ENCODE measurements at places on chromosomes 2 and 18.

GRCh38 chr18:7568426-7568825, 1.3 kb downstream of the PTPRM start:
- no peak for DNase-seq

DNA sequence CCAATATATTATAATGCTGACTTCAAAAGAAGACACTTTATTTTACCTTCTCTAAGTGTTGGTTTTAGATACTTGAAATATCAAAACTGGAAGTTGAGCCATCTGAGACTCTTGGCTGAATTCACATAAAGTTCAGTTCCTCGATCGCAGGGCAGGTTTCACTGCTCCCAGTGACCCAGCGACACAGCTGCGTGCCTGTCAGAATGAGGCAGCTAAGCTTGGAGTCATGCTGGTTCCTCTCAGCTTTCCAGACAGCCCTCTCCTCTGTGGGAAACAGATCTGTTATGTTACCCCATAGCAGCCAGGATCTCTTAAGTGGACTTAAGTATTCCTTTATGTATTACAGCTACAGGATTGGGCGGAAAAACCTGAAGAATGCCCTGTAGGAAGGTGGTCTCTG, 142.8 kb upstream of the ALPP start:
- DNase-seq: no peak

GRCh38 chr2:85806358-85807118, 52.7 kb downstream of the ATOH8 start:
- no peak for DNase-seq

DNA sequence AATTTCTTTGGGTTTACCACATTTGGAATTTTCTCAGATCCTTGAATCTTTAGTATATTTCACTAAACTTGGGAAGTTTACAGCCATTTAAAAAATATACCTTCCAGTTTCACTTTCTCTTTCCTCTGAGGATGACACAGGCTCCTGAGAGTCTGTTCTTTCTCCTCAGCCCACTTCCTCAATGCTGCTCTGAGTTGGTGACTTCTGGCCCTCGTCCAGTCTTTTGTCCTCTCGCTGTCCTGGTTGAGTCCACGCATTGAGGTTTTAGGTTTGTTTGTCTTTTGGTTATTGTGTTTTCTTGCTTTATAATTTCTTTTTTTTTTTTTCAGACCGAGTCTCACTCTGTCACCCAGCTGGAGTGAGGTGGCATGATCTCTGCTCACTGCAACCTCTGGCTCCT, 40.7 kb upstream of the GALR1 start:
- DNase-seq: no peak

- no peak for DNase-seq
Measured at GRCh38 chr2:105383432-105384166, 15.3 kb downstream of the FHL2 start.

DNA sequence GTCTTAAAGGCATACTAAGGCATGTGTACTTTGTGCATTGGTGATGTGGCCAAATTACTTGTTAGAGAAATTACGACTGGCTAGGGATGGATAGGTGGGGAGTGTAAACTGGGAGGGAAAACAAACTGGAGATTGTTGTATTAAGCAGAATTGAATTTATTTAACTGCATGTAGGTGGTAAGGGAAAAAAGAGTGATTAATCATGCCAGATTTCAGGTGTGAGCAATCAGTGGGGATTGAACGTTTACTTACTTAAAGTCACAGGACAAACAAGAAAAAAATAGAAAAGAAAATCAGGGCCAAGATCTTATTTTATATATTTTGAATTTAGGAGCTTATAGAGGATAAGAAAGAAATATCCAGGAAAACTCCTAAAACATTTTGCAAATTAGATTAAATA, 88.6 kb downstream of the GULP1 start:
- DNase-seq: no peak

GRCh38 chr2:99982744-99983143, 159.6 kb downstream of the AFF3 start:
- DNase-seq: no peak

DNA sequence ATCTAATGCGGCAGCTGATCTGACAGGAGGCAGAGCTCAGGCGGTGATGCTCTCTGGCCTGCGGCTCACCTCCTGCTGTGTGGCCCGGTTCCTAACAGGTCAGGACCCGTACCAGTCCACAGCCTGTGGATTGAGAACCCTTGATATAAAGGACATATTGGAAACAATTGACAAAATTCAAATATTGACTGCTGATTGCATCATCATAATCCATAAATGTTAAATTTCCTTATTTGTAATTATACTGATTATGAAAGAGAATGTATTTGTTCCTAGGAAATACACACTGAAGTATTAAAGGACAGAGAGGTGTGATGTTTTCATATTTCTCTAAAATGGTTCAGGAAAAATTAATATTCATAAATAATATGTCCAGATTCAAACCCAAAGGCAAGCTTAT, 63.8 kb upstream of the SRD5A2 start:
- DNase-seq: no peak

- DNase-seq: no peak
Measured at GRCh38 chr2:9980520-9980919, 29.0 kb downstream of the GRHL1 start.

DNA sequence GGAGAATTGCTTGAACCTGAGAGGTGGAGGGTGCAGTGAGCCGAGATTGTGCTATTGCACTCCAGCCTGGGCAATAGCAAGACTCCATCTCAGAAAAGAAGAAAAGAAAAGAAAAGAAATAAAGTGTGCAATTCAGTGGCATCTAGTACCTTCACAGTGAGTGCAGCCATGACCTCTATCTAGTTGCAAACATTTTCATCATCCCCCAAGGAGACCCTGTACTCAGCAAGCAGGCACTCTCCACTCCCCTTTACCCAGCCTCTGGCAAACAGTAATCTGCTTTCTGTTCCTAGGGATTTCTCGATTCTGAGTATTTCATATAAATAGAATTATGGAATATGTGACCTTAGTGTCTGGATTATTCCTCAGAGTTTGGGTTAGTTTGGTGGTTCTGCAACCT, 130.4 kb upstream of the ARL4C start:
- no peak for DNase-seq

DNA sequence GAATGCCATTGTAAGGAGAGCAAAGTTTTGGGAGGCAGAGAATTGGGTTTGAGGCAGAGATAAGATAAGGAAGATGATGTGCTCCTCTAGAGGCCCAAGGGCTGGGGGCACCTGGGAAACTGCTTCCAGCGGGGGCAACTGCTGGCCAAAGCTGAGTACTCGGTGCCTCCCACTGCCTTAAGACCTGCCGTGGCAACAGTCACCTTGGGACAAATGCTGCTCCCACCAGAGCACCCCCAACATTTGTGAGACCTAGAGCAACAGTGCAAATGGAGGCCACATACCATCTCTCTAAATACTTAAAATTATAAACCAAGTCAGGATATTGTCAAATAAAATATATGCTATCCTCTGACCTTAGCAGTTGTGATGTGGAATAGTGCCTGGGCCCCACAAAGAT, 127.1 kb downstream of the CAPN13 start:
- DNase-seq: no peak

DNA sequence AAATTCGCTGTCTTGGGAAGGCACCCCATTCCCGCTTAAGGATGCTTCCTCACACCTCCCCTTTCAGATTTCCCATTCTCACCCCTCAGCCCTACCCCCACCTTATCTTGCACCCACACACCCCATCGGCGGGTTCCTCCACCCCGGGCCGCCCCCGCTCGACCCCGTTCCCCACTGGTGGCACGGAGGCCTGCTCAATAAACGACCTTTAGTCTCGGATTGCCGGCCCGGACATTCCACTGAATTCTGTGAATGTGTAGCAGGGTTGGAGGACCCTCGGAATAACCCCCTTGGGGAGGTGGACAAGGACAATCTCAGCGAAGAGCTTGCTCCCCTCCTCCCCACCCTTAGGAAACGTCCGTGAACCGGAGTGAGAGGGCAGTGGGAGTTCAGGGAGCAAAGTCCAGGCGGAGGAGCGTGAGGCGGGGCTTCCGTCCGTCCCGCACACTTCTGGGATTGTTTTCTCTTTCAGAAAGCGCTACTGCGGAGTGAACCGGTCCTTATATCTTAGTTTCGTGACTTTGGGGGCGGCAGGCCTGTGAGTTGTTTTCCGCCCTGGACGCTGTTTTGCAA, 2.8 kb upstream of the LBX2 start:
- no peak for DNase-seq

DNA sequence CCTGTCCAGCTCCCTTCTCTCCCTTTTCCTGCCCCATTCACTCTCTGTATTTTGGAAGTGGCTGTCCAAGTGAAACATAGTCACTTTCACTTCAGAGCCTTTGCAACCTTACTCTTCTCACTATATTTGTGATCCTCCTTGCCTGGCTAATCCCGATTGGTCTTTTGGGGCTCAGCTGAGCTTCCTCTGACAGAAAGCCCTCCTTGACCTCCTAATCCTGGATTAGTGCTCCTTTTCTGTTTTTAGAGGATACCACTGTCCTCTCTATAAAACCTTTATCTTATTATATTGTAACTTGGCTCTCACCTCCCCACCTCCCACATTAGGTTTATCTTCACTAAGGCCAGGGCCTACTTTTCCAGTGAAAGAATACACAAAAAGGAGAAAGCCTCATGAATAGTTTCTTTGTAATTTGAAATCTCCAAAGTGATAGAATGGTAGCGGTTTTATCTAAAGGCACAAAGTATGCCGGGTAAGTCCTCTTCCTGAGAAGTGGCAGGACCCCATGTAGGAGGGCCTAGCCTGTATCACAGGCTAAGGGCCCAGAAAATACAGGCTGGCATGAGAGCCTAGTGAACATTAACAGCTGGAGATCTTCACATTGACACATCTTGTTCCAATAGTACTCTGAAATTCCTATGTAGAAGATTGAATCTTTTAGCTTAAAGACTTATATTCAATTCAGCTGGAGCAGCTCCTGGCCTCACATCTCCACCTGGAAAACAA, 83.1 kb upstream of the GAREM1 start:
- DNase-seq: no peak

DNA sequence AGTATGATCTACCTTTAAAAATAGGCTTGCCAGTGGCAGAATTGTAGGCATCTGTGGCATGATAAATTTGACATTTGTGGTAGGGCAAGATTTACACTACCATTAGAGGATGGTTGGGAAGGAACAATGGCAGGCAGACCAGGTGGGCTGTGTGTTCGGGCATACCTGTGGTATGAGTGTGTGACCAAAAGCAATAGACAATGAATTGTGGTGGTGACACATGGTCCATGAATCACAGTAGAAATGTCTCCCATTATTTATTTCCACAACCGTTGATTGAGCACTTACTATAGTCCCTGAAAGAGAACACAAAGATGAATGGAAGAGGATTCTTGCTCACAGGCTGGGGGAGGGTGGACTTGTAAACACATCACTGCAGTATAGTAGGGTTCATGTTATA, 29.9 kb upstream of the RUFY4 start:
- DNase-seq: no peak

- no peak for DNase-seq
Measured at GRCh38 chr2:186709529-186710450, 15.9 kb downstream of the FAM171B start.

GRCh38 chr2:200810252-200810997, 1.3 kb upstream of the BZW1 start:
- no peak for DNase-seq

GRCh38 chr18:27991391-27991790, 185.5 kb downstream of the CDH2 start:
- no peak for DNase-seq

GRCh38 chr2:15989559-15989958, 49.2 kb downstream of the MYCN start:
- no peak for DNase-seq

DNA sequence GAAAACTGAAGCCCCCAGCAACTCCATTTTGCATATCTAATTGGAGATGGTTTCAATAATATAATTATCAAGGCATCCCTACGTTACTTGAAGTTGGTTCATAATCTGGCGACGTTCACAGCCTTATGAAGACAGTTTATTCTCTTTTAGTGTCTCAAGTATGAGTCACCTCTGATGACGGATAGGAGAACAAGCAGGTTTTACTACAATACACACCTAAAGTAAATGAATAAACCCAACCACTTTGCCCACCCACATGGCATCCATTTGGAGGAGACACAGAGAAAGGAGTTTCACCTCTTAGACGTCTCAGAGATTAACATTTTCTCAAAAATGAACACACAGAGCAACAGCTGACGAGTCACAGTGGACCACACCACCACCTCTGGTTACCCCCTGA, 40.8 kb downstream of the BCL11A start:
- no peak for DNase-seq

GRCh38 chr2:78218066-78218465, 695.9 kb upstream of the LRRTM4 start:
- no peak for DNase-seq

DNA sequence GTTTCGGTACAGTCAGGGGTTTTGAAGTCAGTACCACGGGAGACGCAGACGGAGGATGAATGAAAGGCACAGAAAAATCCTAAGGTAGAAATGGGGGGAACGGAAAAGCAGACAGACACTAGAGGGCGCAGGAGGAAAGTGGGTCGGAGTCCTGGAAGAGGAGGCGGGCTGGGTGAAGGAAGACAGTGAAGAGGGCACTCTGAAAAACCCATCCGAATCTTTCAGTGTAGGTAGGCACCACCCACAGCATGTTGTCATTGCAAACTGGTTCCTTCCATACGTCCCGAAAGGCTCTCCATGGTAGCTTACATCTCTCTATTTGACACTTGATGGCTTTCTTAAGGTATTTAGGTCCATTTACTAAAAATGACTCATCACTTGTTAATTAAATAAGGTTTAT, 18.5 kb upstream of the ZNF236 start:
- peak; percentile 69 for DNase-seq

GRCh38 chr18:70464343-70465114, 175.7 kb downstream of the SOCS6 start:
- peak; percentile 80 for DNase-seq

- DNase-seq: no peak
Measured at GRCh38 chr18:27298214-27298804, 113.2 kb upstream of the CHST9 start.

DNA sequence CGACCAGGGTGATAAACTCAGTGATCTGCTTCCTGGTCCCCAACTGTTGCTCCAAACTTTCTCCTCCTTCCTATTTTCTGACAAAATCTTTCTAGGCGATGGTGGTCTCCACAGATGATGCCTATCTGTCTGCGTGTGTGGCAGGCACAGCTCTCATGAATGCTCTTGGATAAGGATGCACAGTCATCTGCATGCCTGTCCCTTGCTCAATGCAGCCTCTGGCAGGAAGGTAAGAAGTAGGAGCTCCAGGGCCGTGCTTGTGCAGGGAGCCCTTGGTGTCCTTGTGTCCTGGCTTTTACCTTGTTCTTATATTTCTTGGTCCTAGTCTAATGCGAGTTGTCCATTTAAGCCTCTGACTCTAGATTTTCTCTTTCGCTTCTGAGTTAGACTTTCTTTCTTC, 57.5 kb downstream of the INSIG2 start:
- DNase-seq: no peak

- DNase-seq: no peak
Measured at GRCh38 chr2:123732563-123732962, 292.5 kb upstream of the CNTNAP5 start.

- no peak for DNase-seq
Measured at GRCh38 chr2:145715601-145716000, 1195.7 kb upstream of the ZEB2 start.
